ENCODE measurements at places on chromosomes 4 and X.

DNA sequence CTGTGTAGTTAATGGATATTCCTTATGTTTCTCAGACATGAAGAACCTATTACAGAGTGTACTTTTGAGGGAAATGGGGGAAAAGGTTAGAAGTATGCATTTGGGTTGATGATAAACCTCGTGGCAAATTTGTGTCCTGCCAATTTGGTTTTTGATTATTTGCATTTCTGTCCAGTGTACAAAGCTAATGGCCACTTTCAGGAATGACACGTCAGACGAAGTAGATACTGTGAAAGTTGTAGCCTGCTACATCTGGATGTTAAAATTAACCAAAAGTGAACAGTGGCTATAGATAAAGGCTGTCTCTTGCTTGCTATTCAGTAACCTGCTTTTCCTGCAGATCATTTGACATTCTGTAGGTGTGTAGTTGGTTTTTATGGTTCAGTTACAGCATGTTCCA is 1.0 kb downstream of the PRDX4 start:
- DNase-seq, result no peak

GRCh38 chr4:3178351-3178750 is 70.6 kb upstream of the MSANTD1 start:
- no peak for DNase-seq

DNA sequence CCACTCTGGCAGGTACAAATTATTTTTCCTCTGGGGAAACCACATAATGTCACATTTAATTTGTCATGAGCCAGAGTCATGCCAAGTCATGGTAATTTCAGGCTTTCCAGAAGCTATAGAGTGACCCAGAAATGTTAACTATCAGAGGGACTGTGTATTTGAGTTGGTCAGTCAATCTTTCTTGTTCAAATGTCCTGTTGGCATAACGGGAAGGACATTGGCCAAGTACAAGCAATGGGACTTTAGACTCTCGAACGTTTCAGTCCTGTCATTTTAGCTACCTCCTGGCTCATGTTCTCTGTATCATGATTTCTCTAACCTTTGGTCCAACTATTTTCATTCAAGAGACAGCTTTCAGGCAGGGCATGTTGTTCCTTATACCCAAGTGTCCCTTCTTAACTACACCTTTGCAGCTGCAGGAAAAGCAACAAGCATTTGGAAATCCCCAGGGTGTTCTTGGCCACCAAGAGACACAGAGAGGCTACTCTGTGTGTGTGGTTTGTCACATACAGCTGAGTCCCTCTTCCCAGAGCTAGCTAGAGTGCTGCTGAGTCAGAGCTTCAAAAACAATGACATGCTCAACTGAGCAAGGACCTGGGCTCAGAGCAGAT is 142.6 kb downstream of the EGF start:
- DNase-seq, result no peak

DNA sequence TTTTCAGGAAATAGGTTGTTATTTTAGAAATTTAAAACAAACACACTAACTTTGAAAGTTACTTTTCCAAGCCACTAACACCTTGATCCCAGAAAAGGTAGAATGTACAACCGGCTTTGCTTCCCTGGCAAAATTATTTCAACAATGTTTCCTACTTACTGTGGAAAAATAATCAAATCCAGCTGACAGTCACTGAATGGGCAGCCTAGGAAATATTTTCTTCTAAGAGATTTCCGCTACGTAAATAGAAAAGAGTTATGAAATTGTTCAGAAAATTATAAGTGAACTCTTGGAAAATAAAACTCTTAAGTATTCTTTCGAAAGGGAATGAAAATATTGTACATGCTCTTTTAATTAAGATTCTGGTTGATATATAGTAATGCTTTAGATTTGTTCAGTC is 195.7 kb downstream of the GASK1B start:
- DNase-seq, result peak; percentile 14

- peak; percentile 63 for DNase-seq
Observed at GRCh38 chrX:135477576-135477975, 42.9 kb upstream of the INTS6L start.

GRCh38 chr4:1376841-1377605 is 29.2 kb downstream of the NKX1-1 start:
- no peak for DNase-seq
